ENCODE measurements at places on chromosomes 3 and 15. TPM values are rescaled to one million over a fixed set of nuclear protein-coding genes. Genes with fewer than 3 reads are reported as not detected.

Gene SNTN
- not detected for total RNA-seq

Gene RPL39L
- 49.2 TPM for total RNA-seq

Gene SPINK8
- not detected for total RNA-seq

Gene TCAIM
- total RNA-seq = 8.7 TPM

Gene SPATA12
- total RNA-seq = 0.44 TPM

Gene DNAJA4
- not detected for total RNA-seq

Gene FETUB
- total RNA-seq = not detected
